Muscle of leg (tissue), 16 donors: ENCODE measurements at places on chromosomes 6 and 20. TPM values are rescaled to one million over a fixed set of nuclear protein-coding genes. Genes with fewer than 3 reads are reported as not detected.

DNA sequence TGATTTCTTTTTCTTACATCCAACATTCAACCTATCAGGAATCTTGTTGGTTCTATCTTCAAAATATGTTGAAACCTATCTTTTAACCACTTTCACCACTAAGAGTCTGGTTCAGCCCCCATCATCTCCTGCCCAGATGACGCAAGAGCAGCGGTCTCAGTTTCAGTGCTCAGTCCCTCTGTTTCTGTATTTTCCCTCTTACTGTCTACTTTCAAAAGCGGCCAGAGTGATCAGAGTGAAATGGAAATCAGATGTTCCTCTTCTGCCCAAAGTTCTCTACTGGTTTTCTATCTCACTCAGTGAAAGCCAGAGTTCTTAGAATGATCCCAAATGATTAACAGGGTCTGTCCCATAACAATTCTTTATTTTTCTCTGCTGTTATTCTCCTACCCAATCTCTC, 147.9 kb upstream of the PDE7B start:
- H3K27me3 ChIP-seq, result no peaks in the 10 kb centered on the region
- no peaks in the 10 kb centered on the region for H3K36me3 ChIP-seq
- DNase-seq, result no peak
- no peaks in the 10 kb centered on the region for H3K4me1 ChIP-seq

DNA sequence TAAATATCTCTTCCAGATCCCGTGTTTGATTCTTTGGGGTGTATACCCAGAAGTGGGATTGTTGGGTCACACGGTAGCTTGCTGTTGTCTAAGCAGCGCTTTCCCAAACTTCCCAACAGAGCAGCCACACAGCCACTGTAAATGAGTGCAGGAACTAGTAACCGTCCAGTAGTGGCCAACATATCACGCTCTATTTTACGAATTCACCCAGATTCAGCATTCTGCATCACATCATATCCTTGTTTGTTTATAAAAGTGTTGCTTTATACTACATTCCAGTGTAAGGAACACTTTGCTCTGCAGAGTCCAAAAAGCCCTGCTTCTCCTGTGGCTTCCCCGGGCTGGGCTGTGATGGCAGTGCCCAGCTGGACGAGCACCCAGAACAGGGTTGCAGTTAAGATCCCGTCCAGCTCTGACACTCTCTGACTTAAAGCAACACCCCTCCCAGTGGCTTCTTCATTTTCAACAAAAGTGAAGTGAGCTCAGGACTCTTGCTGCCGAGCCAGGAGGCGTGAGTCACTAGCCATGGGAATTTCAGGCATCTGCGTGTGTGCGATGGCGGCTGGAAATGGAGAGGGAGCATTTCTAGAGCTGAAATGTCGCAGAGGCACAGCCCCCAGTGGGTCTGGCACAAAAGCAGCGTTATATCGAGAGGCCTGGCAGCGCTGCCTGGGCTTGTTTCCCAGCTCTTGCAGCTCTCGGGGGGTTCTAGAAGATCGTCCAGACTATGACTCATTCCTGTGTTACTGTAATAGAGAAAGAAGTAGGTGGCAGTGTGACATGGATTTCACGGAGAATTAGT, 216.3 kb upstream of the ECI2 start:
- H3K36me3 ChIP-seq, result no peaks in the 10 kb centered on the region
- H3K27me3 ChIP-seq, result no peaks in the 10 kb centered on the region
- DNase-seq, result peak; percentile 94
- peak overlapping the region; percentile 88 for H3K27ac ChIP-seq
- H3K4me3 ChIP-seq, result peak overlapping the region; percentile 14
- peaks cover 26% of the 10 kb centered on the region for H3K4me1 ChIP-seq

GRCh38 chr6:11621119-11621518, 83.6 kb downstream of the TMEM170B start:
- H3K36me3 ChIP-seq, result no peaks in the 10 kb centered on the region
- H3K4me3 ChIP-seq, result no peak overlapping the region
- H3K27me3 ChIP-seq, result no peaks in the 10 kb centered on the region
- H3K4me1 ChIP-seq, result peaks cover 8% of the 10 kb centered on the region
- H3K27ac ChIP-seq, result no peak overlapping the region
- DNase-seq, result no peak

The ZNF391 gene
- polyA plus RNA-seq, result 4.7 TPM
